ENCODE measurements at places on chromosomes 5 and 9. TPM values are rescaled to one million over a fixed set of nuclear protein-coding genes. Genes with fewer than 3 reads are reported as not detected.

Gene FAM174A
- total RNA-seq = 23.2 TPM

Gene LHX6
- 0.09 TPM for total RNA-seq

Gene PLCXD3
- not detected for total RNA-seq

Gene ADGRD2
- not detected for total RNA-seq

Gene AK3
- total RNA-seq = 53.0 TPM

Gene ADGRV1
- total RNA-seq = 0.11 TPM

Gene NRARP
- 23.0 TPM for total RNA-seq

Gene PCDHGA6
- 2.4 TPM for total RNA-seq

Gene IL4
- total RNA-seq = not detected

Gene ARAP3
- total RNA-seq = 28.7 TPM

Gene ARRDC1
- total RNA-seq = 23.4 TPM

Gene RBM18
- 7.6 TPM for total RNA-seq

Gene UGCG
- 90.0 TPM for total RNA-seq

Gene CCL27
- total RNA-seq = not detected

Gene PCDHB4
- 0.22 TPM for total RNA-seq

Gene C5orf24
- total RNA-seq = 52.7 TPM

Gene MRPL22
- total RNA-seq = 23.1 TPM

Gene PCDH12
- total RNA-seq = 18.7 TPM

Gene RMRP
- total RNA-seq = 177,404 TPM

Gene CFAP90
- not detected for total RNA-seq

Gene DAB2
- 118 TPM for total RNA-seq

Gene RPL7A
- total RNA-seq = 2,195 TPM

Gene NCBP1
- total RNA-seq = 31.7 TPM

Gene PCSK1
- 0.09 TPM for total RNA-seq

Gene ANKRD55
- total RNA-seq = 3.0 TPM

Gene RNF180
- total RNA-seq = 4.9 TPM

Gene MLANA
- total RNA-seq = not detected

Gene HBEGF
- 10.1 TPM for total RNA-seq

Gene SHLD3
- 3.3 TPM for total RNA-seq

Gene MARCHF11
- total RNA-seq = not detected

Gene ENG
- total RNA-seq = 24.6 TPM

Gene CHSY3
- 4.4 TPM for total RNA-seq

Gene SLC46A2
- not detected for total RNA-seq

Gene FOXD4
- 0.17 TPM for total RNA-seq

Gene FYB1
- not detected for total RNA-seq

Gene IL11RA
- total RNA-seq = 4.6 TPM

Gene BSPRY
- total RNA-seq = not detected

Gene GPR151
- total RNA-seq = not detected

Gene PCDHA9
- 0.09 TPM for total RNA-seq

Gene MELK
- total RNA-seq = 5.7 TPM

Gene FBP2
- not detected for total RNA-seq

Gene PCDHA1
- under 0.01 TPM for total RNA-seq

Gene PCDHGA2
- 0.86 TPM for total RNA-seq

Gene B4GALT7
- 21.7 TPM for total RNA-seq

Gene STARD4
- 43.3 TPM for total RNA-seq

Gene PPP3R2
- not detected for total RNA-seq

Gene OR1Q1
- not detected for total RNA-seq

Gene ANKHD1
- 68.4 TPM for total RNA-seq

Gene ANKRD34B
- total RNA-seq = under 0.01 TPM

Gene TTC23L
- 0.22 TPM for total RNA-seq
